CD4-positive, alpha-beta T cell treated with Interleukin-15 for 4 hours (primary cell): ENCODE measurements at places on chromosomes 4 and X.
A peak's percentile ranks its signal among the peaks of the same experiment; 100 is the strongest.

DNA sequence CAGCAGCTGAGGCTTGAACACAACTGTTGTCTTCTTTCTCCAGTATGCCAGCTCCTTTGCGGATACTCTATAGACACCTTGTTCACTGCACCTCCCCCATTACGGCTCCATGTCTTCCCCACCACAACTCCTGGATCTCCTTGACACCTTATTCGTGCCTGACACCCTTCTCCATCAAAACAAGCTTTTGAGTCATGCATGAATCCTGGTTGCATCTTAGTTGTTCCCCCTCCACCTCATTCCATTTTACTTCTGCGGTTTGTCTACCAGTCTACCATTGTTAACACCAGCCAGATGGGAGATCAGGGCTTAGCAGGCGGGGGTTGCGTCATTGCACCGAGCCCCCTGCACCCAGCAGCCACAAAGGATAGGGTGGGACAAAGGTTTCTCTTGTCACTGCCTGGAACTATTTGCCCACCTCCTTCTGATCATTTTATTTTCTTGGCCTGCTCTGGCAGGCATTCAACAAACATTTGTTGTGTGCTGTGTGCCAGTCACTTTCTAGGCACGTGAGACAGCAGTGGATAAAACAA lies 2.0 kb upstream of the CDK16 start:
- no peak for DNase-seq

DNA sequence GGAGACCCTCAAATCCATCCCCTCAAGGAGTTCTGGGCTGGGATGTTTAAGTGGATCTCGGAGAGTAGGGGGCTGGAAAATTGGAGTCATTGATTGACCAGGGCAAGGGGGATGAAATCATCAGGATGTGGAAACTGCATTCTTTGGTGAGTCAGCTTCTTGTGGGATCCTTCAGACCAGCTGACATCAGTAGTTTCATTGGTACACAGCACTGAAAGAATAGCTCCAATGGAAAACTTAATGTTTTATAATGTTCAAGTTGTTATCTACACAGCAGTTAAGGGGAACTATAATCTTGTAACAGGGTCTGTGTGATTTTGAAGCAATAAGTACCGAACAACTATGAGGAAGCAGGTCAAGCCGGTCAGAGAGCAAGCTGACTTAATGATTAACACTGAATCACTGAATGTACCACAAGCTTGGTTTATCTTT lies 506.1 kb downstream of the RPA4 start:
- no peak for DNase-seq

DNA sequence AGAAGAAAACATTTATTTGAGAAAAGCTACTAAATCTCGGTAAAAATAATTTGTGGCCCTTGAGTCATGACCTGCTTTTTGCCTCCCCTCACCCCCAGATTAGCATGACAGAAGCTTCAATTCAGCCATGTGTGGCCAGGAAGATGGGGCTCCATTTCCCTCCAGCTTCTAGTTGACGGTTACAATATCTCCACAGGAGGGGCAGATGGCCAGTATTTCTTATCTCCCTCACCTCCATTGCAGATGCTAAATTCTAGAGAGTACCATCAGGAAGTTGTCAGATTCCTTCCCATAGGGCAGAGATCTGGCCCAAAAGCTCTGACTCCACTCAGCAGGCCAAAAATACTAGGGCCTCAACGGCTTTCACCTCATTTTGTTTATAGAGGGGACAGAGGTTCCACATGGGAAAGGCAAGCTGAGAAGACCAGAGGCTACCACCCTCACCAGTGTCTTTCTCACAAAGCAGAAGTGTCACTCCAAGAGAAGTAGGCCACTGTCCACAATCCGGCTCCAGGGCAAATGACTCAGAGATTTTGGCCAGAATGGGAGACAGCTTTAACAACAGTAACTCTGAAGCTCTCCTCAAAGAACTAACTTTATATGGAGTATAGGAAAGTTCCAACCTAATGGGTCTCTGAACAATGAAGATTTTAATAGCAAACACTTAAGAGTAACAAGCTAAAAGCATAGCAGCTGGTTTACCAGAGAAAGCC lies 108.3 kb downstream of the TBC1D19 start:
- no peak for DNase-seq

DNA sequence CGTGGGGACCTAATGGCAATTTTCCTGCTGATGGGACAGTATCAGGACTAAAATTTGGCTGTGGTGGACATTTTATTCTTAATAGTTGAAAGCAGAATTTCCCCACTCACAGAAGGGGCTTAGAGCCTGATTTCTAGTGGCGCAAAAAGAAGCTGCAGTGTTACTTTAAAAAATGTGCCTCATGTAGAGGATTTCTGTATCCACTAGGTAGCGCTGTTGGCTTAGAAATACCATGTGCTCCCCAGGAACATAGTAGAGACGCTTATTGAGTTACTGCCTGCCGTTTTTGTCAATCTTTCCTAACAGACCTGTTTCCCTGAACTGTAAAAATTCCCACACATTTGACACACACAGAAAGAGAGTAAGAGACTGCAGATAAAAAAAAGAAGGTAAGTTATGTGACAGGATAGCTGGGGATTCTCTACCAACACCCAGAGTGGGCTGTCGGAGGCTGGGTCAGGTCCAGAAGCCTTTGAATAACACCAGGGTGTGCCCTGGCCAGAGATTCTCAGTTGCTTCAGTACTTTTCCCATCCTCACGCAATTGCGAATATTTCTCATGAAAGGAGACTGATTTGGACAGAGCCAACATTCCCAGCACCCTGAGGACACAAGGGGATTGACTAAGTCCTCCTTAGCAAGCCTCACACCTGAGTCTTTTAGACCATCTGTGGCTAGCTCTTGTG lies 88.4 kb downstream of the ZXDA start:
- peak; percentile 48 for DNase-seq

- no peak for DNase-seq
Observed at GRCh38 chr4:162265802-162266201, 102.0 kb upstream of the FSTL5 start.

DNA sequence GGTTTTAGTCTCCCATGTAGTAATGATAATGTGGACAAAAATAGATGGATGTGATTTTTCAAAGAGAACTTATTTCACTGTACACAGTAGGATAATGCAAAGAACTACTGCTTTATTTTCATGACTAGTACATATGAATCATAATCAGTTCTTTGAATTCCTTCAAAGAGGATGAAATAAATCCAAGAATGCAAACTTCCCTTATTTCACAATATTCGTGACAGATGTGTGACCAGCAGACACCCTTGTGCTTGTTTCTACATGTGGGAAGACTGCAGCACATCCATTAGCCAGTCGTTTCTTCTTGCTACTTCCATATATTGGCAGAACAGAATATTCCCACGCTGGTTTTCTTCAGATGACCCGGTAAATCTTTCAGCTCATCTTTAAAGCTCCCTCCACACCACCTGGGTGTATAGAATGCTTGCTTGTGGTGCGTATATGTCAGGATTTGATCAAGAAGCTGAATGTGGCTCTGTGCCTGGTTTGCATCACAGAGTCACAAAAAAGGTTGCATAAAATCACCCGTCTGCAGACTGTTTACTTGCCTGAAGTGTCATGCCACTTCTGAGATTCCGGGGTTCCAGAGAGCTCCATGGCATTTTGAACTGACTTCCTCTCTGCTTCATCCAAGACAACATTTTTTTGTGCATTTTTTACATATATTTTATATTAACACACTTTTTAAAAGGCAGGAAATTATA lies 47.7 kb upstream of the FAT4 start:
- DNase-seq, result no peak

GRCh38 chr4:56626963-56627362 lies 54.1 kb downstream of the HOPX start:
- DNase-seq, result no peak

- no peak for DNase-seq
Observed at GRCh38 chrX:119055687-119056086, 17.1 kb upstream of the CT47C1 start.

DNA sequence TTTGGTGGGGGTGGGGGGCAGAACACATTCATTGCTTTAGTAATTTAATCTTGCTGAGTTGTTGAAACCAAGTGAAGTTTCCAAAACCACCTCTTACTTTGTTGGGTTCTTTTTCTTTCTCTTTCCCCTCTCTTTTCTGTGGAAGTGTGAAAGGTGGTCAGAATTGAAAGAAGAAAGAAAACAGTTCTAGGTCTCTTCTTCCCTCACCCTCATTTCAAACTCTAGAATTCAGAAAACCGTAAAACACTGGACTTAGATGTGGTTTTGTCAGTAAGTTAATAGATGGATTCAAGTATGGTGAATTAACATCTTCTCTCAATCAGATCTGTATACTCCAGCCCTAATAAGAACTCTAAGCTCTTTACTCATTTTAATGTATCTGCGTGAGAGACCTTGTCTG lies 23.7 kb downstream of the PLP1 start:
- no peak for DNase-seq
